DND-41 (cell line): ENCODE measurements at places on chromosomes 13 and 19.

DNA sequence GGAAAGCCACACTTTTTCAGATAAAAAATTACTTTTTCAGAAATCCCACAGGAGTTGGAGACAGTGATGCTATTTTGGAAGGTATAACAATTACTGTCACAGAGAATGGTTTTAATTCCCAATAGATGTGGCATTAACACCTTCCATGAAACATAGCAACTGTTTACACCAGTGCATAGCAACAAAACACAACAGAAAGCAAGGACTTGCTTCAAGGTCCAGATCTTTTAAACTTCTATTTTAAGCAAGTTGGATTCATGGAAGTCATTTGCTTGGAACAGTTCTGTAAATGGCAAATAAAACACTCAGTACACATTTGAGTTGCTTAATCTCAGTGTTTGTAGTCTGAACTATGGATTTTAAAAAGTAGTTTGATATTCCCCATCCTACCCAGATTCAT lies 385.9 kb upstream of the SPRY2 start:
- H3K4me3 ChIP-seq = no peak overlapping the region
- no peak for DNase-seq
- H3K36me3 ChIP-seq = no peaks in the 10 kb centered on the region
- H3K27me3 ChIP-seq = no peaks in the 10 kb centered on the region

- H3K4me1 ChIP-seq = no peaks in the 10 kb centered on the region
- H3K27ac ChIP-seq = no peak overlapping the region
- no peak overlapping the region for H3K4me3 ChIP-seq
Measured at GRCh38 chr13:73579574-73580274, 520.9 kb downstream of the KLF5 start.

DNA sequence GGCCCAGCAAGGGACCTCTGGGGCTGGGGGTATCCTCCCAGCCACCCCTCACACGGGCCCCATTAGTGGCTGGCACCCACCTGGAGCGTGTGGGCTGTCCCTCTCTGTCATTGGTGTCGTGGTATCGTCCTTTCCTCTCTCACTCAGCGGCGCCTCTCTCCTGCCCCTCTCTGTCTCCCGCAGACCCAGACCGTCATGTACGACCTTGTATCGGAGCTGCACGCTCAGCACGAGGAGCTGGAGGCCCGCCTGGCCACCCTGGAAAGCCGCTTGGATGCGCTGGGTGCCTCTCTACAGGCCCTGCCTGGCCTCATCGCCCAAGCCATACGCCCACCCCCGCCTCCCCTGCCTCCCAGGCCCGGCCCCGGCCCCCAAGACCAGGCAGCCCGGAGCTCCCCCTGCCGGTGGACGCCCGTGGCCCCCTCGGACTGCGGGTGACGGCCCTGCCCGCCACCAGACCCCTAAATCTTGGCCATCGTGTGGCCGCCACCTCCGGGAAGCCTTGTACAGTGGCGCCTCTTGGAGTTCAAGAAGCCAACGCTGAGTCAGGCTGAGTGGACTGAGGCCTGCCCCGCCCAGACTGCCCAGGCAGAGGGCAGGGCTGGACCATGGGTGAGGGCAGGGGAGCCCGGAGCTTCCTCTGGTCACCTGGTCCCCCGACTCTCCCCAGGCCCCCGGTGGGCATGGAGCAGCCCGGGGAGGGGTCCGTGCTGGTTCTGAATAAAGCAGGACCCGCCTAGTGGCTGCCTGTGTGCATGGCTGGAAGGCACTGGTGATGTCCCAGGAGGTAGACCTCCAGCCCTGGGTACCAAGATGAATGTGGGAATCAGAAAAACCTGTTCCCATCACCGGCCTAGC lies 9.8 kb upstream of the ARRDC2 start:
- H3K27ac ChIP-seq = no peak overlapping the region
- no peak for DNase-seq
- no peaks in the 10 kb centered on the region for H3K36me3 ChIP-seq
- peaks cover 37% of the 10 kb centered on the region for H3K4me1 ChIP-seq

DNA sequence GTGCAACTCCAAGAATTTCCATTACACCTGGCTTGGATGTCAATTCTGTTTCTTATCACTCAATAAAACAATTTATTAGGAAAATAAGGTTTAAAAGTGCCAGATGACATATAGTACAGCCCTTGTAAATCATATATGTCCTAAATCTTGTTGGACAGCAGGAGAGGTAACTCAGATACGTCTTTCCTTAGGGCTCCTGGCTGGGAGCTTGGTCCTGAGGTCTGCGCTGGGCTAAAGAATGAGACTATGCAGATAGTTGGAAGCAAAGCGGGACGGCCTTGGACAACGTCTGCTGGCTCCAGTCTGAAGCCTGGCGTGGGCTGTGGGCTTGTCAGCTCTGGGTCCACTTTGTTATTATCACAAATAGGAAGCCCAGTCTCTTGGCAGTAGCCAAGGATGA lies 377.0 kb downstream of the DLEU7 start:
- no peak overlapping the region for H3K27ac ChIP-seq
- H3K4me1 ChIP-seq = no peaks in the 10 kb centered on the region
- DNase-seq = no peak
- no peak overlapping the region for H3K4me3 ChIP-seq

DNA sequence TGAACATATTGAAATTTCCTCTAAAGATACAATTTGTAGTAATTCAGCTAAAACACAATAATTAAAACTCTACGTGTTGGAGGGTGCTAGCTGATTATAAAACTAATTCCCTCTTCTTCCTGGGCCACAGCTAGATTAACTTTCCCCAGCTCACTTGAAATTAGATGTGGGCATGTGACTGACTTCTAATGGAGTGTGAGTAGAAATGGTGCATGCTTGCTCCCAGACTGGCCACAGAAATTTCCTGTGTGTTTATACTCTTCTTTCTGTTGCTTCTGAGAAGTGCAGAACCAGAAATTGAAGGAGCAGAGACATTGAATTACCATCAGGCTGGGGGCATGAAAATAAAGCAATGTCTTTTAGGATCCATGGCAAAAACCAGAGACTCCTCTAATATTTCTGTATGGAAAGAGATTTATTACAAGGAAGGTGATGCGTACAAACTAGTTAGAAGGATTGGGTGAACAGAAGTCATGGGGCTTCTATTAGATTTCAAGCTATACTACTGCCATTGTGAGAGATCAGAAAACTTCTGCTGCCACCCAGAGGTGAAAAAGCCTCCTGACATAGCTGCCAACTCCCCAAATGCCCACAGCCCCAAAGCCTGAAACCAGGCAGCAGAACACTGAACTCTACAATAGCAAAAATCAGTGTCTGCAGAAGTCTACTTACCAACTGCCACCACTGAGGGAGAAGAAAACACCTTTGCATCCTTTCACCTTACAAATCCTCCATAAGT lies 379.2 kb upstream of the MIR17HG start:
- H3K27me3 ChIP-seq = peaks cover 2% of the 10 kb centered on the region
- DNase-seq = peak; percentile 5
- no peak overlapping the region for H3K27ac ChIP-seq

GRCh38 chr19:19746286-19747213 lies 13.6 kb upstream of the ZNF14 start:
- no peaks in the 10 kb centered on the region for H3K36me3 ChIP-seq
- no peaks in the 10 kb centered on the region for H3K27me3 ChIP-seq
- DNase-seq = no peak
- H3K27ac ChIP-seq = no peak overlapping the region
- no peak overlapping the region for H3K4me3 ChIP-seq

DNA sequence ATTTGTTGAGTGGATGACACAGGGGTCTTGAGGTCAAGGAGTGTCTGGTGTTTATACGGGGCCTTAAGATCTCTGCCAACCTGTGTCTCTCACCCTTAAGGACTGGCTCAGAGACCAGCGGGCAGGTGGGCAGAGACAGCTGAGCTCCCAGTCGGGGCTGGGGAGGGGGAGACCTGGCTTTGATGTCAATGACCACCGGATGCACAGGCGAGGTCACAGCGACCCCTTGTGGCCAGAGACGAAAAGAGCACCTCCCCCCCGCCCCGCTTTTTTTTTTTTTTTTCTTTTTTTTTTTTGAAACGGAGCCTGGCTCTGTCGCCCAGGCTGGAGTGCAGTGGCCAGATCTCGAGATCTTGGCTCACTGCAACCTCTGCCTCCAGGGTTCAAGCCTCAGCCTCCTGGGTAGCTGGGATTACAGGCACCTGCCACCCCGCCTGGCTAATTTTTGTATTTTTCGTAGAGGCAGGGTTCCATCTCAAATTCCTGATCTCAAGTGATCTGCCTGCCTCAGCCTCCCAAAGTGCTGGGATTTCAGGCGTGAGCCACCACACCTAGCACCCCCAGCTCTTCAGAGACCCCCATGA lies 12.1 kb upstream of the KLK14 start:
- peaks cover 18% of the 10 kb centered on the region for H3K36me3 ChIP-seq
- H3K4me1 ChIP-seq = no peaks in the 10 kb centered on the region
- no peak overlapping the region for H3K27ac ChIP-seq
- peak; percentile 27 for DNase-seq

GRCh38 chr19:23774106-23774505 lies 15.4 kb upstream of the ZNF681 start:
- H3K27ac ChIP-seq = no peak overlapping the region
- no peak overlapping the region for H3K4me3 ChIP-seq
- no peak for DNase-seq
- H3K27me3 ChIP-seq = no peaks in the 10 kb centered on the region
- peaks cover 26% of the 10 kb centered on the region for H3K36me3 ChIP-seq

- DNase-seq = no peak
- H3K4me3 ChIP-seq = no peak overlapping the region
- no peaks in the 10 kb centered on the region for H3K27me3 ChIP-seq
- peaks cover 19% of the 10 kb centered on the region for H3K36me3 ChIP-seq
- H3K27ac ChIP-seq = no peak overlapping the region
Measured at GRCh38 chr19:7419153-7419552, 69.7 kb downstream of the PEX11G start.

- H3K27me3 ChIP-seq = peaks cover 3% of the 10 kb centered on the region
- no peak for DNase-seq
- no peak overlapping the region for H3K4me3 ChIP-seq
- H3K36me3 ChIP-seq = no peaks in the 10 kb centered on the region
Measured at GRCh38 chr13:94232161-94232950, 247.1 kb downstream of the DCT start.

DNA sequence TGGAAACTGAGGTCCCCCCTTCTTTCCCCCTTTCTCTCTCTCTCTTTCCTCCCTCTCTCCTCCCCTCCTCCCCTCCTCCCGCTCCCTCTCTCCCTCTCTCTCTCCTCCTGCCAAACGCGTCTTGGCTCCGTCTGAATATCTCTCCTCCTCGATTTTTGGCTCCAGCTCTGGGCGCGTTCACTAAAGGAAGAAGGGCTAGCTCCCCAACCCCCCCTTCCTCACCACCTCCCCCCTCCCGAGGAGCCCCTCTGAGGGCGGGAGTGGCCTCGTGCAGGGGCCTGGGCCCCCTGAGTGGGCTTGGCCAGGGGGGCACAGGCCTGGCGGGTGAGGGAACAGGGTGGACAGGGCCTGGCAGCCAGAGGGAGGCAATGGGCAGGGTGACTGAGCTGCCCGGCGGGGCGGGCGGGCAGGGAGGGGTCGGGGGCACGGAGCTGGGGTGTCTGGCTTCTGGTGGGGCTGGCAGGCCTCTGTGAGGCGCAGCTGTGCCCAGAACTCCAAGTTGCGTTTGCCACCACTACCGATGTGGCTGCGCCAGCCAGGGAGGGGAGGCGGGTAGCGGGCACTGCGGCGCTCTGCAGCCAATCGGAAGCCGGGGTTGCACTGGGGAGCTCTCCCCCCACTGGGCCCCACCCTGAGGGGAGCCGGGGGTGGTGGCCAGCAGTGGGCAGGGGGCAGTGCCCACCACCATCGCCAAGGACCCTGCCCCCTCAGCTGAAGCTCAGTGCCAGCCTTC lies 7.1 kb downstream of the NFIX start:
- DNase-seq = no peak
- no peaks in the 10 kb centered on the region for H3K4me1 ChIP-seq
- H3K4me3 ChIP-seq = no peak overlapping the region
- H3K27me3 ChIP-seq = no peaks in the 10 kb centered on the region
- H3K36me3 ChIP-seq = no peaks in the 10 kb centered on the region
- no peak overlapping the region for H3K27ac ChIP-seq

DNA sequence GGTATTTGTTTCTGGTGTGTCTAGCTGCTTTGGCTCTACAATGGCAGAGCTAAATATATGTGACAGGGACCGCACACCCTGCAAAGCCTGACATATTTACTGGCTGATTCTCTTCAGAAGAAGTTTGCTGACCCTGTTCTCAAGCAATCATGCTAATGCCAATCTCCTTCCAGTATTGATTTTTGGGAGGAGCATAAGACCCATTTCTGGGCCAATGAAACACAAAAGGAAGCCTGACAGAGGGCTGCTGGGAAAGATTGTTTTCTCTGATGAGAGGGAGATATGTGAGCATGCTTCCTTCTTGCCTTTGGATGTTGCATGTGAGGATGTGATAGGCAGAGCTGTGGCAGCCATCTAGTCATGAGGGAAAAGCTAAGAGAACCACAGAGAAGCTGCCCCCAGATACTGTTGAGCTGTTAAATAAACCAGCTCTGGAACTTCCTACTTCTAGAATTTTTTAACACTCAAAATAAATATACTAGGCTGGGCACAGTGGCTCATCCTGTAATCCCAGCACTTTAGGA lies 31.4 kb upstream of the TPTE2 start:
- H3K36me3 ChIP-seq = no peaks in the 10 kb centered on the region
- H3K27ac ChIP-seq = no peak overlapping the region
- H3K4me1 ChIP-seq = no peaks in the 10 kb centered on the region
